KBM-7 (cell line): ENCODE measurements at places on chromosomes 6 and 20.

DNA sequence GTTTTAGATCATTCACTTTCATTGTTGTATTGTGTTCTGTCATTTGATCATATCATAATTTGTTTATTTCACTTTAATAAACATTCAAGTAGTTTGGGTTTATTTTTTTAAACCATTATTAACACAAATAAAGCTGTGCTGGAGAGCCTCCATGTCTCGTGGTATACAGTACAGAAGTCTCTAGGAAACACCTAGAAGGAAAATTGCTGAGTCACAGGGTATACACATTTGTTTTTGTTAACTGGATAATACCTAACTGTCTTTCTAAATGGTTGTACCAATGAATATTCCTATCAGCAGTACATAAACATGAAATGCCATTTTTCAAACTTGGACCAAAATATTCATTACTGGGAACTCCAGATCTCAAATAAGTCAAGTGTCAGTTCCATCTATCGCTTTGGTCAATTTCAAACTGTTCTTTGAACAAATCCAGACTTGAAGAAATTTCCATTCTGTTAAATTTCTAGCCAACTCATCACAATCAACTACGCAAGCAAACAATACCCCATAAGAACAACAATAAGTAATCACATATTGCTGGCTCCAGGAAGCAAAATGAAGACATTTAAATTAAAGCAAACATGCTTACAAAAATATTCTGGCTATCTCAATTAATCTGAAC lies 138.1 kb downstream of the ATXN1 start:
- no peak for DNase-seq

DNA sequence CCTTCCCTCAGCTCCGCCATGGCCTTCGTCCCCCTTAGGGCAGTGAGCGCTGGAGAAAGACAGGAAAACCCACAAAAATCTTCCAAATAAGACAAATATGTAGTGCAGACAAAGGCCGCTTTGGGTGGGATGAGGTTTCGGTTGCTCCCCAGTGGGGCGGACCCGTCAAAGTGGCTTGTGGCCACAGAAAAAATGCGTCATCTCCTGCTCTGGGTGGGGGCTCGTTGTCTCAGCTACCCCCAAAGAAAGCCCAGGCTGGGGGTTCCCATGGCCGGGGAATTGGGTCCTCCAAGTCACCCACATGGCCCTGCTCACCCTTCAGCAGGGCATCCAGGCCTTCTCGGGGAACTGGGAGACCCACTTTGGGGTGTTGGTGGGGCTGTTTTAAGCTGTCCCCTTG lies 21.9 kb upstream of the SCUBE3 start:
- no peak for DNase-seq

GRCh38 chr20:2798095-2798805 lies 2.2 kb downstream of the CPXM1 start:
- no peak for DNase-seq

DNA sequence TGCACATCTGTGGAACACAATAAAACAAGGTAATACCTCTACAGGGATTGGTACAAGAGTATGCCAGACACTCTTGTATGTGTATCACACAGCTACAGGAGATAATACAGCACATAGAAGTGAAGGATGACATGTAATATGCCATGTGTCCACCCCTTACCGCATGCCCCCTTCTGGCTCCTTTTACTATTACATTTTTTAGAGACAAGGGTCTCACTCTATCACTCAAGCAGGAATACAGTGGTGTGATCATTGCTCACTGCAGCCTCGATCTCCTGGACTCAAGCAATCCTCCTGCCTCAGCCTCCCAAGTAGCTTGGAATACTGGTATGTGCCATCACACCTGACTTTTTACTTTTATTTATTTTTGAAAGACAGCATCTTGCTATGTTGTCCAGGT lies 4.2 kb upstream of the NCR3 start:
- peak; percentile 88 for DNase-seq

- DNase-seq, result no peak
These were observed 587.8 kb downstream of the EPM2A start for GRCh38 chr6:145147559-145147958.

DNA sequence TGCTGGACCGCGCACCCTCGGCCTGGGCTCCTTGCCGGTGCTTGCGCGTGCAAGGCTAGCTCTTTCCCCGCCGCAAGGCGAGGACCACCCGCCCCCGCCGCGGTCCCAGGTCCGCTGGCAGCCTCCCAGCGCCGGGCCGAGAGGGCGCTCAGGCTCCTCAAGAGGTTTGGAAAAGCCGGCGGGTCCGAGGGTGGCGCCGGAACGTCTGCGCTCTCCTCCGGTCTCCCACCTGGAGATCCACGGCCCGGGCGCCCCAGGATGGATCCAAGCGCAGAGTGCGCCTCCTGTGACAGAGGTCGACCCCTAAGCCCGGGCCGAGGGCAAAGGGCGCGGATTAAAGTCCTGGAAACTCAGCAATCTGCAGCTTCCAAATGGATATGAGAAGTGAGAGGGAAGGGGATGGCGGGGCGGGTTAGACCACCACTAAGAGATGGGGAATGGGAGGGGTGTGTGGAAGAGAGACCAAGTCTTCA lies 575 bp upstream of the MICAL1 start:
- no peak for DNase-seq
